Activated CD4-positive, CD25-positive, alpha-beta regulatory T cell (primary cell): ENCODE measurements at places on chromosomes 13 and 19.

GRCh38 chr19:11098861-11099260, 9.6 kb downstream of the LDLR start:
- no peak for DNase-seq

GRCh38 chr13:73146707-73147106, 87.9 kb downstream of the KLF5 start:
- DNase-seq: no peak

DNA sequence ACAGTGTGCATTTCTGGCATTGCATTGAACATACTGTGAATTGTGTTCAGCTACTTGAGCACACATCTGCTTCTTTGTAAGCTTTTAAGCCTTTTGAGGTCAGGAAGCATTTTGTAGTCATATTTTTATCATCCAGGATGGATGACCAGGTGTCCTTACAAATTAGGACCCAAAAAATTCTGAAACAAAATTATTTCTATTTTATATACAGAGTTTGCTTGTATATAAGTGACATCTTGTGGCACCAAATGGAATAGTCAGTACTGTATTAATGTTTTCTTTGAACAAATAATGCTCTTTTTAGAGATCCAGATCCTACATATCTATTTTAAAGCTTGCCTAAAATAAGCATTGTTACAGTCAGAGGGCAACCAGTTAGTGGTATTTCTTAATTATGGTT, 9.5 kb upstream of the SUPT20H start:
- DNase-seq: no peak

GRCh38 chr13:85545771-85546170, 253.4 kb downstream of the SLITRK6 start:
- no peak for DNase-seq

DNA sequence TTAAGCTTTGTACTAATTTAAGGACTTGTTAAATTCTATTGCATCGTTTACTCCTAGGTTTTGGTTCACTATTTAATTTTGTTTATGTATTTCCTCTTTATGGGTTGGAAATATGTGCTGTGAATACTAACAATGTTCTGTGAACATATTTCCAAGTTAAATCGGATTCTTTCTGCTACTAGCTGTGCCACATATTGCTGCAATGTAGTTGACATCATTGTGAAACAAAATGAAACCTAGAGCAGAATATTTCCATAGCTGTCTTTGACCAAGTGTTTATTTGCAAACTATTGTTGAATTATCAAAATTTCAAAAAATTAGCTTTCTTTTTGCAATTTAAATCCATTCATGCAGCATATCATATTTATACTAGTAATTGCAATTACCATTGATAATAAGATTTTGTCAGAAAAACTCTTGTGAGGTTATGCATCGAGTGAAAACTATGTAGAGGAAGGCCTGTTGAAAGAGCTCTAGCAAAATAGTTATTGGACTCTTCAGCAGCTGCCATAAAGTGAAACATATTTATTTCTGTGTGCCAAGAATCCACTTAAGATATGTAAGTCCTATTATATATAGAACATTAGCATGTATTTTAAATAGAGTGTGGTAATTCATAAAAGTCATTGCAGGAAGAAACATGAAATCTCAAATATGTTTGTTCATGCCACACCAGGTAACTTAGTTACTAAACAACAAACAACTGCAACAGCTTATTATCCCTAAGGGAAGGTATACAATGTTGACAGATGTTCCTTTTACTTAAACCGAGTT, 575.1 kb downstream of the SLITRK6 start:
- no peak for DNase-seq

- no peak for DNase-seq
Observed at GRCh38 chr13:109933476-109933875, 147.1 kb upstream of the IRS2 start.

- DNase-seq: no peak
Observed at GRCh38 chr19:8835446-8835845, 3.3 kb downstream of the MBD3L1 start.

DNA sequence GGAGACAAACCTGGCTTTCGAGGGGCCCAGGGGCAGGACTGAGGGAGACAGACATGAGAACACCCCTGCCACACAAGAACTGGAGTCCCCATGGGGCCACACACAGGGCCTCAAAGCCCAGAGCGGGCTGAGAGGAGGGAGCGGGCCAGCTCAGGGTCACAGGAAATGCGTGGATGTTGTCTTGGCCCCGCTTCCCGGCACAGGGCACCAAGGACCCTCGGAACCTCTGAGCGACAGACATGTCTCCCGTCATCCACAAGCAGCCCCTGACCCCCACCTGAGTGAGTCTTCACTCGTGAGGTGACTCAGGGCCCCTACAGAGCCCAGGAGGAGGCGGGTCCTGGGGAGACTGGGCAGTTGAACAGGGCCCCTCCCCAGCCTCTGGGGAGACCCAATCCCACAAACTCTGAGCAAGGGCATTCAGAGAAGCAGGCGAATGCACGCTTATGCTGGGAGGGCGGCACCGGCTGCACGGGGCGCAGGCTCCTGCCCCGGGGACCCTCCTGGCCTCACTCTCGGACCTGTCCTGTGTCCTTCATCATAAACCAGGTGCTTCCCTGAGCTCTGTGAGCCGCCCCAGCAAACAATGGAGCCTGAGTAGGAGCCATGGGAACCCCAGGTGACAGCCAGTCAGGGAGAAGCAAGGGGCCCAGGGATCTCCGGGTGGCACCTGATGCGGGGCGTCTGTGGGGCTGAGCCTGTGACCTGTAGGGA, 20.1 kb downstream of the SGTA start:
- DNase-seq: no peak
